ENCODE measurements at places on chromosomes 13 and 19. TPM values are rescaled to one million over a fixed set of nuclear protein-coding genes. Genes with fewer than 3 reads are reported as not detected.

The PRTN3 gene
- not detected for total RNA-seq

DNA sequence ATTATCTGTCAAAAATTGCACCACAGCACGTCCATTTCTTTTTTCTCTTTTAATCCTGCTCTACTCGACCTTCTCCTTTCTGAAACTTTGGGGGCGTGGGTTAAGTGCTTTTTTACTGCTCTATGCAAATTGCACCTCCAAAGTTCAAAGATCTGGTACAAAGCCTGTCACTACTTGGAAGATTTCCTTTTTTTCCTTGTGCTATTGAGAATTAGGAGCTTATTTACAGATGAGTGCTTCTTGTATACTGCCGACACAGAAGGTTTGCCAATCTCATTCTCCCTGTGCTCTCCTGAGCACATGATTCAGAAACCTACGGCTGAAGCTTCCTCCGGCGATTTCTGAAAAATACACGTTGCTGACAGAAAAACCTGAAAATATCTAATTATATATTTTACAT lies 94.8 kb downstream of the TEX29 start:
- no peak for DNase-seq

DNA sequence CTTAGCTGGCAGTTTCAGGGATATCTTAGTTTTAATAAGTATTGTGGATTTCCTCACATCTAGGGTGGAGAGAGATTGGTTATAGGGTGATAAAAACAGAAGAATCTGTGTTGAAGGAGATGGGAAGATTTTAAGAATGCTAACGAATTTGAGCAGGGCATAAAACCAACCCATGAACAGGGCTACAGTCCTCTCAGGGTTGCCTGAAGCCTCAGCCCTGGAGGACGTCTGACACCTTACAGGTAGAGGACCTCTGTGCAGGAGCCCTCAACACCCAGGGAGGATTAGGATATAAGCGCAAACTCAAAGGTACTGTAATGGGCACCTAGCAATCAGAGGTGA lies 461 bp upstream of the WASF3 start:
- DNase-seq, result no peak

DNA sequence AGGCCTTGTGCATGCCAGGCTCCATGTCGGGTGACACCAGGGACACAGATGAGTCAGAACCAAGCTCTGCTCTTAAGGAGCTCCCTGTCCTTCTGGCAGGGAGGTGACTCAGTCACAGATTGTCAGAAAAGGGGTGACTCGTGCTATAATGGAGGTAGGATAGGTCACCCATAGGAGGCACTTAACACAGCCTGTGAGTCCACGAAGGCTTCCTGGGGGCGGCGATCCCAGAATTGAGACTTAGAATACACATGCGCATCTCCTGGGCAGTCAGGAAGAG lies 19.6 kb downstream of the FUZ start:
- DNase-seq, result no peak

The NAPSA gene
- 1.3 TPM for total RNA-seq

GRCh38 chr13:43487461-43487860 lies 299.3 kb downstream of the ENOX1 start:
- no peak for DNase-seq

DNA sequence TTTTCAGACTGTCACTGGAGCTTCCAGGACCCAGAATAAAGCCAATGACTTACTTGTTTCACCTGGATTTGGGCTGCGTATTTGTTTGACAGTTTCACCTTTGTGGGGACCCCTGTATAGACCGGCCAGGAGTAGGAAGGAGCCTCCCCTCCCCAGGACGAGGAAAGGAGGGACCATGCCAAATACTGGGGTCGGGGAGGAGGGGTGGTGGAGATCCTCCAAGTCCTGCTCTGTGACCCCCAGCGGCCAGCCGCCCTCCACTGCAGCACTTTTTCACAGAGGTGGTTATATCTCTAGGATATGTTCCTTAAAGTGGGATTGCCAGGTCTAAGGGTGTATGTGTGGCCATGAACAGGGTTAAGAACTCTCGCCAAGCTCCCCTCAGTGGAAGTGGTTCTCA lies 25.7 kb upstream of the ZNF492 start:
- DNase-seq, result no peak

The ZNF665 gene
- 2.6 TPM for total RNA-seq

DNA sequence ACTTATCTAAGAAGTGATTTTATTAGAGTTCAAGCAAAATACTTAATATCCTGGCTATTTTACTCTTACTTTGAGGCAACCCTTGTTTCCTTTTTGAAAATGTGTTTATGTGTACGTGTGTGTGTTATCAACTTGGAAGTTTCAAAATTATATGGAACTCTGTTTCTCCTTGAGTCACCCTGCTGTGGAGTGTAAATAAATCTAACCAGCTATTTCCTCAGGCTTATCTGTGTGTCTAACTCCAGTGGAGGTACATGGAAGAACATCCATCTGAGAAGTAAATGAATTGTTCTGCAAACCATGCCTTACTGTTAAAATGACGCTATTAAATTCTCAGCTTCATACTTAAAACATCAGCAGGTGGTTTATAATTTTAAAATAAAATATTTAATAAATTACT lies 583.4 kb upstream of the SLITRK5 start:
- no peak for DNase-seq

DNA sequence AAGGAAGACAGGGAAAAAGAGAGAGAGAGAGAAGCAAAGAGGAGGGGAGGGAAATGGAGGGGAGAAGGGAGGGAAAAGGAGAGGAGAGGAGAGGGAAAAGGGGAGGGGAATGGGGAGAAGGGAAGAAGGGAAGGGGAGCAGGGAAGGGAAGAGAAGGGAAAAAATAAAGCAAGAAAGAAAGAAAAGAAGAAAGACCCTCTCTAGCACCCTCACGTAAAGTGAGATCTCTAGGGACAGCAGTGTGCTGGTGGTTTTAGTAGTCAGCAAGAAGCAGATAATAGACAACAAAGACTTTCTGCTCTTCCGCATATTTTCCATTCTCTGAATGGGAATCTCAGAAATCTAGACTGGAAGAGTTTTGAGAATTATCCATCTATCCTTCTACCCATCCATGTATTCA lies 201.8 kb upstream of the RFC3 start:
- DNase-seq, result no peak

The ZNF264 gene
- 40.1 TPM for total RNA-seq

- no peak for DNase-seq
Measured at GRCh38 chr13:26529441-26529840, 28.0 kb upstream of the WASF3 start.

- DNase-seq, result no peak
Measured at GRCh38 chr19:48297975-48298374, 27.4 kb upstream of the EMP3 start.

GRCh38 chr13:43786472-43786765 lies 353 bp downstream of the ENOX1 start:
- DNase-seq, result no peak

The NDFIP2 gene
- 16.8 TPM for total RNA-seq

The PROZ gene
- not detected for total RNA-seq

The RNF17 gene
- not detected for total RNA-seq

DNA sequence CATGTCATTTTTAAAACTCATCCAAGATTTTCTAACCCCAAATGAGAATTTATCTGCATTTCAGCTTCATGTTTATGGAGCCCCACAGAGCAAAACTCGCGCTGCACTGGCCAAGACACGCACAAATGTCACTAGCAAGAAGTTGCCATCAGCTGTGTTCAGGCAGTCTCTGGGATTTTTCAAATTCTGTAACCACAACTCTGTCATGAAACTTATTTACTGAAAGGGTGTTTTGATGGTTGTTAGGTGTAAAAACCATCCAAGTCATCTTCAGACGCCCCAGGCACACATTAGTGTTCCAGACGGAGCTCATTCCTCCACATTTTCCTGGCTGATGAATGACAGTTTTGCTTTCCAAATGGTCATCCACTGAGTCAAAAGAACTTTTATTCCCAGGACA lies 63.4 kb downstream of the SLC7A1 start:
- DNase-seq, result no peak

DNA sequence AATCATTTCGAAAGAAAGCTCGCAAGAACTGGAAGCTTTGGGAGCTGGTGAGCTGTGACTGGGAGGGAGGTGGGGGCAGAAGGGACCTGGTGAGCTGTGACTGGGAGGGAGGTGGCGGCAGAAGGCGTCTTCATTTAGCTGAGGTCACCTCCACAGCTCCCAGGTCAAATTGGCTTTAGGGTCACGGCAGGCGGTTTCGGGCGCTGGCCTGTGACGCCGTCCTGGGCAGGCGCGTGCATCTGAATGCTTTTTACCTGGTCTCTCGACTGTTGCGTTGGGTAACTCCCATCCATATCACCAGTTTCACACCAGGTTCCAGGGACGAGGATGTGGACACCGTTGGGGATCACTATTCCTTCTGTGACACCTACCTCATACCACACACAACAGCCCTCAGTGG lies 29.2 kb downstream of the C2CD4C start:
- DNase-seq, result no peak

DNA sequence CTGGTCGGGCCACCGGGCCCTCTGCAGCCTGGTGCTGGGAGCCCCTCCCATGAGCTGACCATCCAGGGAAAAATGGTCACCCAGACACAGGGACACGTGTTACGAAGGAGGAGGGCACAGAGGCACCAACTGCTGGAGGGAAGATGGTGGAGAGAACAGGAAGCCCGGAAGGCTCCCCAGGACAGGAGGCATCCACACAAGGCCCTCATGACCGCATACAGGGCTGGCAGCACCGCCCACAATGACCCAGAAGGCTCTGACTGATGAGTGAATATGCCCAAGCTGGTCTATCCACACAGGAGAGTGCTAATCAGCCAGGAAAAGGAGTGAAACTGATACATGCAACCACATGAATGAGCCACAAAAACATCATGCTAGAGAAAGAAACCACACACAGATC lies 14.0 kb upstream of the TMEM86B start:
- no peak for DNase-seq

The WTIP gene
- 12.3 TPM for total RNA-seq

GRCh38 chr19:18145391-18145999 lies 7.5 kb upstream of the PIK3R2 start:
- DNase-seq, result no peak

The PSG3 gene
- not detected for total RNA-seq

The IGFL3 gene
- total RNA-seq, result not detected

GRCh38 chr13:73399347-73400216 lies 340.8 kb downstream of the KLF5 start:
- DNase-seq, result no peak

GRCh38 chr13:47650209-47650608 lies 350.9 kb downstream of the SUCLA2 start:
- DNase-seq, result no peak

The LPAR6 gene
- 19.0 TPM for total RNA-seq

GRCh38 chr13:44904967-44905366 lies 84.3 kb downstream of the NUFIP1 start:
- no peak for DNase-seq

The MYO16 gene
- 1.9 TPM for total RNA-seq

- no peak for DNase-seq
Measured at GRCh38 chr13:41708713-41709112, 251.4 kb downstream of the RGCC start.

DNA sequence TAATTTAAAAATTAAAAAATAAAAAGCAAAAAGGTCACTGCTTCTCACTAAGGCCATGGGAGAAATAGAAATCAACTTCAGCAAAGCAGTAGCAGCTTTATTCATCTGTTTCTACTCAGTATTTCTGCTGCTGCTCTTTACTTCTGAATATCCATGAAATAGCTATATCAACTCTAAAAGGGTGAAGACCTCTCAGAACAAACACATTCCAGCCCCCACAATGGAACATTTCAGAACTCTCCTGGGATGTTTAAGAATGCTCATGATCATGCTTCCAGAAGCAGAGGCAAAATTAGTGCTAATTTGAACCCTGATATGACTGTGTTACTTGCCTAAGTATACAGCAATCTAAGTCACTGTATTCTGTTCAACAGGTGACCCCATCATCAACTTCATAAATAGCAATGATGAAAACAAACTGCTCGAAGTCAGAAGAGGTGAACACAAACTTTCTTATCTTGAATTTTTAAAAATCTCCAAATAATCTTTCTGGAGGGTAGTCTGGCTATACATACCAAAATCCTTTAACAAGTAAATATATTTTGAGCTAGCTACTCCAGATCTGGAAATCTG lies 29.6 kb upstream of the DOCK9 start:
- DNase-seq, result no peak

The PTH2 gene
- not detected for total RNA-seq

The MCEMP1 gene
- total RNA-seq, result 2.2 TPM

The SPATA13 gene
- total RNA-seq, result 27.1 TPM

- no peak for DNase-seq
Measured at GRCh38 chr13:100811928-100812327, 137.3 kb upstream of the TMTC4 start.

The B3GNT3 gene
- not detected for total RNA-seq

- no peak for DNase-seq
Measured at GRCh38 chr19:12975221-12975741, 5.9 kb downstream of the DAND5 start.

- DNase-seq, result no peak
Measured at GRCh38 chr19:43711751-43712355, 4.0 kb upstream of the IRGC start.

DNA sequence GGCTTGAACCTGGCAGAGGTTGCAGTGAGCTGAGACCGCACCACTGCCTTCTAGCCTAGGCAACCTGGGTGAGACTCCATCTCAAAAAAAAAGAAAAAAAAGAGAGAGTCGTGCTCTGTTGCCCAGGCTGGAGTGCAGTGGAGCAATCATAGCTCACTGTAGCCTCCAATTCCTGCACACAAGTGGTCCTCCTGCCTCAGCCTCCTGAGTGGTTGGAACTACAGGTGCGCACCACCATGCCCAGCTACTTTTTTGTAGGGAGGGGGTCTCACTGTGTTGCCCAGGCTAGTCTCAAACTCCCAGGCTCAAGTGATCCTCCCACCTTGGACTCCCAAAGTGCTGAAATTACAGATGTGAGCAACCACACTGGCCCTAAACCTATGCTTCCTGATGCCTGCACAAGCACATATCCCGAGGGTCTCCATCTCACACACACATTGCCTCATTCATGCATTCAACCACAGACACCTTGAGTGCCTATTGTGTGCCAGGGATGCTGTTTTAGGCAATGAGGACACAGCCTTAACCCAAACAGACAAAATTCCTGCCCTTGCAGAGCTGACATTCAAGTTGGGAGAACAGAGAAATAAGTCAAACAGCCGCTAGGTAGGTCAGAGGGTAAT lies 2.2 kb downstream of the ANGPTL6 start:
- DNase-seq, result no peak

GRCh38 chr13:112903606-112904195 lies 65.3 kb upstream of the MCF2L start:
- DNase-seq, result no peak

- DNase-seq, result no peak
Measured at GRCh38 chr19:41373993-41374392, 2.3 kb upstream of the TMEM91 start.
